AG04450 (cell line): ENCODE measurements at places on chromosomes 6 and 20. TPM values are rescaled to one million over a fixed set of nuclear protein-coding genes. Genes with fewer than 3 reads are reported as not detected.

GRCh38 chr6:163063561-163063960 is 335.8 kb downstream of the PACRG start:
- DNase-seq, result no peak

GRCh38 chr6:69289689-69290495 is 506.9 kb downstream of the LMBRD1 start:
- DNase-seq, result no peak

- DNase-seq, result peak; percentile 72
Observed at GRCh38 chr6:21873562-21873961, 280.0 kb downstream of the SOX4 start.

DNA sequence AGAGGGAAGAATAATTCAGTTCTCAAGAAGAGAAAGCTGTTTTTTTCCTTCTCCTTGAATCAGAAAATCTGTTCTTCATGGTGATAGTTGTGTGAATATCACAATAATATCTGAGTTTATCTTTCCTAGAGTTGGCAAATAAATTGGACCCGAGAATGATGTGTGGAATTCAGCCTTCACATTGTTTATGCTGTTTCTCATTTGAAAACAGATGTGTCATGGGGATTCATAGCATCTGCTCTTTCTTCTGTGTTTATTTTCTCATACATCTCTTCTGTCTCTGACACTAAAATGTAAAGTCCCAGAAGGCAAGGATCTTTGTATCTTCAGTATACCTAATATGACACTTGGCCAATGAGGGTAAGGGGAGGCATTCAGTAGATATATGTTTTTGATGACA is 103.6 kb upstream of the SGK1 start:
- no peak for DNase-seq

- DNase-seq, result no peak
Observed at GRCh38 chr6:108175592-108176279, 9.9 kb downstream of the NR2E1 start.

- DNase-seq, result no peak
Observed at GRCh38 chr6:169714595-169714994, 9.7 kb downstream of the PHF10 start.

DNA sequence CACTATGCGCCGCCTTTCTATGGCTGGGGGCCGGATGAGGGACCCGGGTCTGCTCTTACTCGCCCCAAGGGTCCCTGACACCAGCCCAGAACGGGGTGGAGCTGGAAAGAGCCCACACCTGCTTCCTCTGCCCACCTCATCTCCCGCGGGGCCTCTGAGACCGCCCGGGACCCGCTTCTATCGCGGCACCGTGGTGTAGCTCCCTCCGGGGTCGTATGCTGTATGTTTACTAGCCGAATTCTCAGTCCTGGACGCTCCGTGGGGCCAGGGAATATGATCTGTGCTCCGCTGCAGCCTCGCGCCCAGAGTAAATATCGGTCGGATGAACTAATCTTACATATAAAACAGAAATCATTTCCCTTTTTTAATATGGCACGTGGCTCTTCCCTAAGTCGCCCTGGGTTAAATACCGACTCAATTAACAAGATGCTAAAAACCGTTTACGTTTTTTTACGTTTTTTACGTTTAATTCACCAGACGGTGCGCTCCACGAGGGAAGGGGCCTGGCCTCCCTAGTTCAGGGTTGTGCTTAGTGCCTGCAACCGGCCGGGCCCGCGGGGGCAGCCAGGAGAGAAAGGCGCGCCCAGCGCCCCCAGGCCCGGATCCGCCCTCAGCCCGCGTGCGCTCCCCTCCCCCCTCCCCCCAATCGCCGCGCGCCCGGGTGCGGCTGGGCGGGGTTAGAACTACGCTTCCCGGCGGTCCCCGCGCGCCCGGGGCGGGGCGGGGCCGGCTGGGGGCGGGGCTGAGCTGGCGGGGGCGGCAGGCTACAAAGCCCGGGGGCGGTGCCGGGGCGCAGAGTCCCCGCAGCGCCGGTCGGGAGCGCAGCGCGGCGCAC is at the start of gene RBM38:
TSS of gene RBM38 (plus strand) at position 793 of the 835 bp plus-strand sequence. CDS start 186 bp downstream, outside the sequence.
- peak; percentile 11 for DNase-seq

GRCh38 chr20:13464702-13465101 is 174.0 kb downstream of the TASP1 start:
- DNase-seq, result no peak

GRCh38 chr6:119174879-119175817 is 96.7 kb upstream of the FAM184A start:
- no peak for DNase-seq

GRCh38 chr6:154893917-154894316 is 101.2 kb upstream of the TIAM2 start:
- DNase-seq, result no peak

DNA sequence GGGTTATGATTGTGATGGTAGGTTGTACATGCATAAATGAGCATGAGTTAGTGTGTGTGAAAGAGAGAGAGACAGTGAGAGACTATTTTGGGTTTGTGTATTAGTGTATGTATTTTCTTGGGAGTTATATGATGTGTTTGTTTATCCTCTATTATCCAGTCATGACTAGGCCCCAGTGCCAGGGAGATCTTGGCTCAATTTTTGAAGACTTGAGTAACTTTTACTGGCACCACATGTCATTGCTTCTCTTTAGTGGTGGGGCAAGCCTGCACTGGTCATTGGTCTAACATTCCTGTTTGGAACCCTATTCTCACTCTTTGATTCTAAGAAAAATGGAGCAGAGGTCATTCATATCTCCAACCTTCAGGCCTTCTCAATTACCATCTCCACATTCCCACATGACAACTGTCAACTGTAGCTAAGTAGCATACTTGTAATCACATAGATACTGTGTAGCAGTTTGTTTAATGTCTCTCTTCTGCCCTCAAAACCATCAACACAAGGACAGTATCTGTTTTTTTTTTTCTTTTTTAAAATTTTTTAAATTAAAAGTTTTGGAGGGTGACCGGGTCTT is 8.8 kb downstream of the L3MBTL1 start:
- no peak for DNase-seq

GRCh38 chr6:91081452-91082067 is 494.7 kb upstream of the MAP3K7 start:
- peak; percentile 13 for DNase-seq

DNA sequence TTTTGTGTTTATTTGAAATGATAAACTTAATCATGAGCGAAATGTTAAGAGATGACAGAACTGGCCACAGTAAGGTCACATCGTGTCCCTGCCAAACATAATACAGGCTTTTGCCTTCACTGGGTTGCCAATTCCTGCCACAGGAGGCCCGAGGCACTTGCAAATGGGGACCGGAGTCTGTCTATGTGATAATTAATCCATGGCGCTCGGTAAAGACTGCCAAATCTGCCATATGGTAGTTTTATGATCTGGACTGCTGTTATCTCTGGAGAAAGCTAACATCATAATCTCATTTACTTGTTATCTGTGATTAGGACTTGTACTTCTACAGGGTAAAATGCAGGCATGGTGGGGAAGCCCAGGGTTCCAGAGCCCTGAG is 170.5 kb upstream of the TSHZ2 start:
- DNase-seq, result no peak

GRCh38 chr6:116500969-116501433 is 10.4 kb upstream of the CALHM5 start:
- DNase-seq, result no peak

DNA sequence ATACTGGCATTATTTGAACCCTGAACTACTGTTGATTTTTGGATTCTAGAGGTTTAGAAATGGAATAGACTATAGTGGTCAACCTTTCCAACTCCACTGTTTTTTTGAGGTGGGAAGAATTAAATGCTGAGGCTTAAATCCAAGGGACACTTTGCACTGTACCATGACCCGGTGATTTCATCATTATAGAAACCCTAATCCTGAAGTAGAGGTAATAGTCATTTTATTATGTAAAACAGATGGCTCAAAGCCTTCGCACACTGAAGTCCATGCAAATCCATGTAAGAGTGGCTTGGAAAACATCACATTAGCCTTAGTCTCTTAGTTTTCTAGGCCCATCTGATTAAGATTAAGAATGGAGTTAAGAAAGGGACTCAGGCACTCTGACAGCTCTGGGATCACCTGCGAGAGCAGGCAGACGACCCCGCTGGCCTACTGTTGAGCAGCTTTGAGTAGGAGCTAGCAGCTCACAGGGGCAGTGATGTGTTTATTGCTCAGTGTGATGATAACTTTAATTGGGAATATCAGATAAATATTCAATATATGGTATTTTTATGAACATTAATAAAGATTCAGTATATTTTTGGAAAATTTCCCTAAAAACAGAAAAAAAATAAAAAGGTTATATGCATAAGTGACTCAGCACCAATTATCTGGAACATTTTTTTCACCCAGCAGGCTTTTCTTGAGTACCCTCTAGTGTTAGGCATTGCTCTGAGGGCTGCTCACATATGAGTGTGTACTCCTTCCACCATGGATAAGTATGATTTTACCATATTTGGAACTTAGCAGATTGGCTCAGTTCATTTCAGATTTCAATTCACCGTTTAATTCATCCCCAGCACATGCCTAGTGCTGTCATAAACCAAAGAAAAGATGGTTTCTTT is 13.4 kb downstream of the SLX4IP start:
- DNase-seq, result no peak

DNA sequence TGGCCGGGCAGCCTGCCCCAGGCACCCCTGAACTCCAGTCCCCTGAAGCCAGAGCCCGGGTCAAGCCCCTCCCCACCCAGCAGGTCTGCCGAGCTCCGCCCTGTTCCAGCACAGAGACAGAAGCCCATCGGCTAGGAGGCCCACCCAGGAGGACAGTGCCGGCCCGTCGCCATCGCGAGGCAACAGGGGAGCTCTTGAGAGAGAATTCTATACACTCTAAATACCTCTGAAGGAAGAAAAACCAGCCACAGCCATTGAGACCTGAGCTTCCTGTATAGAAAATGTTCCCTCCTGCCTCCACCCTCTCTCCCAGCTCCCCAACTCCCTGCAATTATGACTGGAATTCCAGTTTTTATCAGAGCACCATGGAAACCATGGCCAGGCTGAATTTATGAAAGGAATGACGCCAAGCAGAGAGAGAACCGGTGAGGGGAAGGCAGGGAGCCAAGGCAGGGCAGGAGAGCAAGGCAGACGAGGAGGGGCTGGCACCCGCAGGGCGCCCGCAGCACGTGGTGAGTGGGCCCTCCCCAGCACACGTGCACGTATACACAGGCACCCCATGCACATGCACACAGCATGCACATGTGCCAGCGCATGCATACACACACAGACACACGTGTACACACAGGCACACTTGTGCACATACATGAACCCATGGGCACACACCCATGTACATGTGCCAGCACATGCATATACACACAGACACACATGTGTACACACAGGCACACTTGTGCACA is 27.6 kb upstream of the MRGBP start:
- peak; percentile 3 for DNase-seq

GRCh38 chr6:116472706-116473105 is 11.5 kb downstream of the CALHM6 start:
- DNase-seq, result no peak

Gene LY6G6F
- polyA plus RNA-seq, result not detected in 2 replicates

Gene LY6G6D
- polyA plus RNA-seq, result not detected in 2 replicates

Gene SLC24A3
- not detected in 2 replicates for polyA plus RNA-seq

Gene SPEF1
- 0.12 TPM in 2 replicates for polyA plus RNA-seq

Gene RNF8
- polyA plus RNA-seq, result 20.1 and 26.3 TPM in 2 replicates

Gene HCRTR2
- not detected in 2 replicates for polyA plus RNA-seq

Gene IL17A
- not detected in 2 replicates for polyA plus RNA-seq

Gene ALDH8A1
- polyA plus RNA-seq, result 0.33 and 0.35 TPM in 2 replicates

Gene BHLHE23
- not detected in 2 replicates for polyA plus RNA-seq
